ENCODE measurements at places on chromosomes 3 and 15. TPM values are rescaled to one million over a fixed set of nuclear protein-coding genes. Genes with fewer than 3 reads are reported as not detected.

SUSD5 gene
- total RNA-seq: 0.24 TPM

RPL14 gene
- 1,824 TPM for total RNA-seq

KNG1 gene
- not detected for total RNA-seq

NANOGP8 gene
- not detected for total RNA-seq

MESP2 gene
- total RNA-seq: 0.26 TPM

ZBTB47 gene
- 36.9 TPM for total RNA-seq

PLS1 gene
- total RNA-seq: 1.2 TPM

GRIP2 gene
- total RNA-seq: not detected

DNAH12 gene
- 0.03 TPM for total RNA-seq

TAGLN3 gene
- total RNA-seq: not detected

CATSPER2 gene
- total RNA-seq: 0.81 TPM

RASGRF1 gene
- total RNA-seq: 0.31 TPM

C2CD4B gene
- total RNA-seq: not detected

ANKRD34C gene
- total RNA-seq: not detected

ALG1L2 gene
- total RNA-seq: not detected

TMEM207 gene
- not detected for total RNA-seq

RMDN3 gene
- total RNA-seq: 33.0 TPM

CTXN2 gene
- total RNA-seq: not detected

IL20RB gene
- total RNA-seq: 1.3 TPM
